ENCODE measurements at places on chromosomes 4 and X.

DNA sequence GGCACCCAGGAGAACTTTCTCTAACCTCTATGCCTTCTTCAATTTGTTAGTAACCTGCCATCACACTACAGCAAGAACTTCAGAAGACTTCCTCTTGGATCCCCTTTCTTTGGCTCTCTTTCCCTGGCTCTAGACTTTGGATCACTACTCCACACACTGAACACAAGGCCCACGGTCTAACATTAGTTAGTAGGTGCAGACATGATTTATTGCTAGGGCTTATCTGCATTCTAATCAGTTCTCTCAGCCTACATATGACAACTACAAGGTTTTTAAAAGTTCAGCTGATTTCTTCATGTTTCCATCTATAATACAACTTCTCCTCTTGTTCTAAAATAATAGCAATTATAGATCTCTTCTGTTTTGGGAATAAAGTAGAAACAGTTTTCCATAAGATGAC is 209.1 kb upstream of the ANXA10 start:
- no peak for DNase-seq

DNA sequence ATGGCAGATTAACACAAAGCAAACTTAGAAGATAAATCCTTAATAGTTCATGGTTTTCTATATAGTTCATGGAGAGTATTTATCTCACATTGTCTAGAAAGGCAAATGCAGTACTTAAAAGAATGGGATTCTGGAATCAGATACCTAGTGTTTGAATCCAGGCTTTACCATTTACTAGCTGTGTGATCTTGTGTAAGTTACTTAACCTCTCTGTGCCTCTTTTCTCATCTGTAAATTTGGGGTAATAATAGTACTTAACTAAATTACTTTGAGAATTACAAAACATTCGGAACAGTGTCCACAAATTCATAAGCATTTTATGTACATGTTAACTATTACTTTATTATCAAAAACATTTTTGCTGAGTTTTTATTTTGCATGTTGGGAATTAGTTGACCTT is 15.8 kb downstream of the MAGEB1 start:
- DNase-seq, result no peak

DNA sequence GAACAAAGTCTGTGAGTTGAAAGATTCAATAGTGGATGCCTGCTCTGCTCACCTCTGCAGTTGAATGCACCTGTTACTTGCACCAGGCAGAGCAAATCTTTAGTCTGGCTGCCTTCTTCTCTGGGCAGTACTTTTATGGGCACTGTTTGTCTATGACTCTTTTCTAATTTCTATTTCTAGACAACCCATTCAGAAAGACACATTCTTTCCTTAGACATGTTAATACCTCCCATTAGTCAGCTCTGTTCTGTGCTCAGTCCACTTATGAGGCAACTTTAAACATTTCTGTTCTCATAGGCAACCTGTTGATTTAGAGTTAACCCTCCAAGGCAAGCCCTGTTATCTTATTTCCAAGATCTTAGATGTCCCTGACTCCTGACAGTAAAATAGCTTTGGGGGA is 108.9 kb downstream of the SYNPO2 start:
- DNase-seq, result no peak

- DNase-seq, result no peak
These were observed 814 bp upstream of the RBM47 start for GRCh38 chr4:40630335-40631021.

- DNase-seq, result no peak
These were observed 9.3 kb downstream of the NOX1 start for GRCh38 chrX:100864657-100865391.

- DNase-seq, result no peak
These were observed 110.9 kb downstream of the FBXW7 start for GRCh38 chr4:152424977-152425376.

- DNase-seq, result no peak
These were observed 18.8 kb upstream of the DSPP start for GRCh38 chr4:87589531-87589930.

DNA sequence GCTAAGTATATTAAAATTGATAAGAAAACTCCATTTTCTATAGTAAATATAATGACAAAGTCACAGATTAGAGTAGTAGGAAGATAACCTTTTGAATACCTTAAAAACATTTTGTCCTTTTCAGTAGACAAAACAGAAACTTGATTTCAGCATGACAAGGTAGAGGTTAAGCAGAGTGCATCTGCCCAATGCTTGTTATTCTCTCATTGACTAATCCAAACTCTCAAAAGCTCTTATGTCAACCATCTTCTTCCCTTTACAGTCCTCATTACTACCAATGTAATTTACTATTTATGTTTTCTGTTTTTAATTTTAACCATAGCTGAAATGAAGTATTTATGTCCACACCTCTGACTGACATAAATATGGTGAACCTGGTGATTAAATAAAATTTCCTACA is 11.1 kb downstream of the NIPAL1 start:
- no peak for DNase-seq

DNA sequence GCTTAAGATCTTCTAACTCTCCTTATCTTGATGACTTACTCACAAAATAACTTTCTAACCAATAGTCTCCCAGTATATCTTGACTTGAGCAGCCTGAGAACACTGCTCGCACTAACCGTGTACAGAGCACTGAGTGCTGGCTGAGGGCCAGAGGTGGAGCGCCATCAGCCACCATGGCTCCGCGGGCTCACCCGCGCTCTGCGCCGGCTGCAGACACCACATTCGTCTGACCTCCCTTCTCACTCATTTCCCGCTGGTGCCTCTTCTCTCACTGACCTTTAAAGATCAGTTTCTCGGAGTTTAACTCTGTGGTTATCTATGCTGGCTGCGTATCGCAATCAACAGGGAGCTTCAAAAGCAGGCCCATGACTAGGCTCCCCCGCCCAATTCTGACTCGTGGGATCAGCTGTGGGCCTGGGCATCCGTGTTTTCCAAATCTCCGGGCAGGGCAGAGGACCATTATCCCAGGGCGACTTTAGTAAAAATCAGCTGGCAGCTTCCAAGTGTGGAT is 78.6 kb downstream of the HAUS3 start:
- DNase-seq, result no peak

GRCh38 chrX:119151051-119151380 is 23.4 kb upstream of the KIAA1210 start:
- DNase-seq, result no peak

- no peak for DNase-seq
These were observed 48.2 kb upstream of the H2AZ1 start for GRCh38 chr4:99998062-99998867.

- peak; percentile 1 for DNase-seq
These were observed 91.4 kb downstream of the RTL9 start for GRCh38 chrX:110450050-110450449.

GRCh38 chr4:66943112-66943511 is 602.2 kb downstream of the CENPC start:
- DNase-seq, result no peak

DNA sequence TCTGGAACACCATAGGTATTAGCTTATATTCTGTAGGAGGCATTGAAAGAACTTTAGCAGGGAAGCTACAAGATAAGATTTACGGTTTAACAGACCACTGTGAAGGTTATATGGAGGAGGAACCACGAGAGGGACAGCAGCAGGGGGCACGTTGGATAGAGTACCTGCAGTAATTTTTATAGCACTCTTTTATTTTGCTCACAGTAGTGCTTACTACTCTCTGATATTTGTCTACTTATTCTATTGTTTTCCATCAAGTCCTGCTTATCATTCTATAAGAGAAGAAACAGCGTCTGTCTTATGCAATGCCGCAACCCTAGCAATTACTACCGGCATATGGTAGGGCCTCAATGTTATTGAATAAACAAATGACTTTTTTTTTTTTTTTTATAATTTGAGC is 122.5 kb downstream of the PCDH7 start:
- no peak for DNase-seq

- DNase-seq, result no peak
These were observed 27.1 kb downstream of the AWAT2 start for GRCh38 chrX:70022616-70023015.

DNA sequence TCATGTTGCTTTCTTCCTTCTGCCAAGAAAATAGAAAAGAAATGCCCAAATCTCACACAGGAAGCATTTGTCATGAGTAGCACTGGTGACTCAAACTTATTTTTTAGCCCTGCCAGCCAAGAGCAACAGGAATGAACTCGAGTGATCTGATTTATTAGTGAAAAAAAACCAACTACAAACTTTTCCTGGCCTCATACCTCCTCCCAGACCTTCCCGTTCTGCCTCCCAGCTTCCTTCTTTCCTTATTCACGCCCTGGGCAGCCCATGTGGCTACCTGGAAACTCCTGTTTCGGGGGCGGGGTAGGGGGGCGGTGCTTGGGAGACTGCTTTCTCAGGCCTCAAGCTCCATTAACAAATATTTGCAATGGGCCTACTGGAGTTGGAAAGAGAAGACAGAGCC is 178.5 kb downstream of the NHS start:
- no peak for DNase-seq

- DNase-seq, result no peak
These were observed 3.2 kb upstream of the CLOCK start for GRCh38 chr4:55549888-55550287.

DNA sequence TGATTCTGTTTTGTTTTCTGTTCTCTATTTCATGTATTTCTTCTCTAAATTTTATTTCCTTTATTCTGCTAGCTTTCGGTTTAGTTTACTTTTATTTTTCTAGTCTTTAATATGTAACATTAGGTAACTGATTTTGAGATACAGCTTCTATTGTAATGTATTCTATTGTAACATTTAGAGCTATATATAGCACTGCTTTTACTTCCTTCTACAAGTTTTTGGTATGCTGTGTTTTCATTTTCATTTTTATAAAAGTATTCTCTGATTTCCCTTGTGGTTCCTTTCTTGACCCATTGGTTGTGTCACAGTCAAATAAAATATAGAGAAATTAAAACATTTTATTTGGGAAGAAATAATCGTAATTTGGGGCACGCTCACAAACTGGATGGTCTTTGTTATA is 13.9 kb upstream of the CT47A1 start:
- DNase-seq, result no peak

DNA sequence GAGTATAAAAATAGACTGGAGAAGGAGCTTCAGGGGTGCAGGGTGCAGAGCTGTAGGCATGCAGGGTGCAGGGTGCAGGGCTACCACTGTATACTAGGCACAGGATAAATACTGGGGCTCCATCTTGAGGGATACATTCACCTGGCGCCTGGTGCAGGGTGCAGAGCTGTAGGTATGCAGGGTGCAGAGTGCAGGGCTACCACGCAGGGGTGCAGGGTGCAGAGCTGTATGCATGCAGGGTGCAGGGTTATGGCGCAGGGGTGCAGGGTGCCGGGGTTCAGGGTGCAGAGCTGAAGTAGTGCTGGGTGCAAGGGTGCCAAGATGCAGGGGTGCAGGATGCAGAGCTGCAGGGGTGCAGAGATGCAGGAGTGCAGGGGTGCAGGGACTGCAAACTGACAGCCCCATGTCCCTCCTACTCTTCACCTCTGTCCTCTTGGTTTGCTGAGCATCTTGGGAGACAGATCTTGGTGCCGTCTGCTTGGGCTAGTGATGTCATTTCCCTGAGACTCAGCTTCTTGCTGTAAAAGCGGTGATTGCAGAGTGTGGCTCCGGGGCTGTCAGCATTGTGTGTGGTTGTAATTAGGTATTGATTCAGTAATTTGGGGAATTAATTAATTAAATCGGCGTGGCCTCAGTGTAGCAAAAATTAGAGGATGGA is 91.2 kb downstream of the ADRA2C start:
- DNase-seq, result no peak
